ENCODE measurements at places on chromosomes 12 and 14.

GRCh38 chr12:24352363-24352762 is 402.9 kb upstream of the SOX5 start:
- DNase-seq: no peak

- DNase-seq: no peak
Observed at GRCh38 chr12:96198965-96199364, 4.8 kb downstream of the ELK3 start.

DNA sequence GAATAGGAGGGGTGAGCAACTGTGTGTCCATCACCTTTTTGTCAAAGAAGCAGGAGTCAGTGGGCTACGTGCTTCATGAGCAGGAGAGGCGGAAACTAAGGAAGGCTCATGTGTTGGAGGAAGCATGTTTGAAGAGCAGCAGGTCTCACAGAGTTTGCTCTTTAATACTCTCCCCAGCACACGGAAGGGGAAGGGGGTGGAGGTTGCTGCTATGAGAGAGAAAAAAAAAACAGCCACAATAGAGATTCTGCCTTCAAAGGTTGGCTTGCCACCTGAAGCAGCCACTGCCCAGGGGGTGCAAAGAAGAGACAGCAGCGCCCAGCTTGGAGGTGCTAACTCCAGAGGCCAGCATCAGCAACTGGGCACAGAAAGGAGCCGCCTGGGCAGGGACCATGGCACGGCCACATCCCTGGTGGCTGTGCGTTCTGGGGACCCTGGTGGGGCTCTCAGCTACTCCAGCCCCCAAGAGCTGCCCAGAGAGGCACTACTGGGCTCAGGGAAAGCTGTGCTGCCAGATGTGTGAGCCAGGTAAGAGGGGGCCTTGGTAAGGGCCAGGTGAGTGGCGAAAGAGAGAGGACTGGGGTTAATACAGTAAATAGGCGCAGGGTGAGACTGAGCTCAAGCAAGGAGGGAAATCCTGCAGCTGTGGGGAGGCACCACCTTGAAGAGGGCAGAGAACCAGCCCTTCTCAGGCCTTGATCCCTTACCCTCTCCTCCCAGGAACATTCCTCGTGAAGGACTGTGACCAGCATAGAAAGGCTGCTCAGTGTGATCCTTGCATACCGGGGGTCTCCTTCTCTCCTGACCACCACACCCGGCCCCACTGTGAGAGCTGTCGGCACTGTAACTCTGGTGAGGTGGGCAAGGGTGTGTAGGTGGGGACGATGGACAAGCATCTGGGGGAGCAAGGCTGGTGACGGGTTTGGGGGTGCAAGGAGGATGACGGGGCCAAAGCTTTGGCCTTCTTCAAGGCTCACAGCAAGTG is at the start of gene CD27:
Gene CD27, plus strand, starts transcription at position 252 of the 985 bp plus-strand sequence. Its CDS starts 141 bp downstream, at position 393.
- DNase-seq: no peak

- no peak for DNase-seq
Observed at GRCh38 chr12:65098364-65098763, 22.7 kb downstream of the WIF1 start.

DNA sequence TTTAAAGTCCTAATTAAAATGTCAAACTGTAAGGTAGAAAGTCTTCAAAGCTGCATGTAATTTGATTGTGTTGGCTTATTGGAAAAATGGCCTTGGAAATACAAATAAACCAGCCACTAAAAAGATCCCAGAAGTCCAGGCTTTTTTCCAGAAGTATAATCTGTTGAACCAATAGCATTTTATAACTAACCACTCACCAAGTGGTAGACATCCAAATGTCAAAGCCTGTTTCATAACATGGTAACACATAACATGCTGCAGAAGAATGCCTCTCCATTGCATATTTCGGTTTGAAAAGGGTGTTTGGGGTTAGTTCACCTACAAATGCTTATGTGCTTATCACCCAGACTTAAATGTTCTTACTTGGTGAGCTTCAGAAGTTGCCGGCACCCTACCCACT is 183.7 kb upstream of the DIO2 start:
- no peak for DNase-seq

DNA sequence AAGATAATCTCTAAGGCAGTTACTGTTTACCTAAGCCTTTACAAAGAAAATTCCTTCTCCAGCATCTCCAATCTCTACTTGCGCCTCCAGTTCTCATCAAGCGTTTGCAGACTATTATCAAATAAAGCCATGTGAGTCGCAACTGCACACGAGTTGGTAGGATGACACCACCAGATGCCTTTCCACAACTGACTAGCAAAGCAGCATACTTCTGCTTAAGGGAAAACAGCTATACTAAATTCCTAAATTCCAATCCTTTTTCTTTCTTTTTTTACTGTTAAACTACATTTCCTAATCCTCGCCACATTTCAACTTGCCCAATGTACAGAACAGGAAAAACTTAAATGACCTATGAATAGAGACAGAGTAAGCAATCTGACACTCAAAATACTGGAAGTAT is 166.7 kb downstream of the ITPR2 start:
- no peak for DNase-seq

GRCh38 chr12:53048033-53048779 is 1.7 kb upstream of the TNS2 start:
- no peak for DNase-seq

DNA sequence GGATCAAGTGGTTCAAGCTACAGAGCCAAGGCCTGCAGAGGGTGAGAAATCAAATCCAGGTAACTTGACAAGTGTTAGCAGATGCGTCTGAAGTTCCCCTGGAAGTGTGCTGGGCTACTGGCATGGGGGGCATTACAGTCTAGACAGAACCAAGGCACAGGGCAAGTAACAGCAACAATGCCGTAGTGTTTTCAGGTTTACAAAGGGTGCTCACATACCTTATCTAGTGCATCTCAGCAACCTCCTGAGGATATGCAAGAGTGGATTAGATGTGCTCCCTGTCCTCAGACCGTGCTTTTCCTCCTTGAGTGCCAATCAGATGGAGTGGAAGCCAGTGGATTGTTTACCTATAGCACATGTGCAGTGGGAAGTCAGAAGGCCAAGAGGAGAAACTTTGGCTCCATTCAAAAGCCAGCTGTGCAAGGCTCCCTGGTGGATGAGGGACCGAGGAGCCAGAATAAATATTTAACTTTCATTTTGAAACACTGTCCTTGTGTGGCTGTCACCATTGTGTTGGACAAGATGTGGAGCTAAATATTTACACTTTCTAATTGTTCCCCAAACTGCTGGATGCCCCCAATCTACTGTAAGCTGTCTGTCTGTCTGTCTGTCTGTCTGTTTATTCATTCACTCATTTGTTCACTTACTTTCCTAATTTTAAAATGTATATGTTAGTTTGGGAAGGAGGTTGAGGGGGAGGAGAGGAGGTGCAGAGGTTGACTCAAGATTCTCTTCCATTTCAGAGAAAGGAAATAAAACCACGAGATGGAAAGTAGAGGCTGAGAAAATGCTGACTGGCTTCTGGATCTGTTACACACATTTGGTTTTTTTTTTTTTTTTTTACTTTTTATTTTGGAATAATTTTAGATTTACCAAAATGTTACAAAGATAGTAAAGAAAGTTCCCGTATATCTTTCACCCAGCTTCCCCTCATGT is 184.0 kb upstream of the PARP11 start:
- DNase-seq: no peak

DNA sequence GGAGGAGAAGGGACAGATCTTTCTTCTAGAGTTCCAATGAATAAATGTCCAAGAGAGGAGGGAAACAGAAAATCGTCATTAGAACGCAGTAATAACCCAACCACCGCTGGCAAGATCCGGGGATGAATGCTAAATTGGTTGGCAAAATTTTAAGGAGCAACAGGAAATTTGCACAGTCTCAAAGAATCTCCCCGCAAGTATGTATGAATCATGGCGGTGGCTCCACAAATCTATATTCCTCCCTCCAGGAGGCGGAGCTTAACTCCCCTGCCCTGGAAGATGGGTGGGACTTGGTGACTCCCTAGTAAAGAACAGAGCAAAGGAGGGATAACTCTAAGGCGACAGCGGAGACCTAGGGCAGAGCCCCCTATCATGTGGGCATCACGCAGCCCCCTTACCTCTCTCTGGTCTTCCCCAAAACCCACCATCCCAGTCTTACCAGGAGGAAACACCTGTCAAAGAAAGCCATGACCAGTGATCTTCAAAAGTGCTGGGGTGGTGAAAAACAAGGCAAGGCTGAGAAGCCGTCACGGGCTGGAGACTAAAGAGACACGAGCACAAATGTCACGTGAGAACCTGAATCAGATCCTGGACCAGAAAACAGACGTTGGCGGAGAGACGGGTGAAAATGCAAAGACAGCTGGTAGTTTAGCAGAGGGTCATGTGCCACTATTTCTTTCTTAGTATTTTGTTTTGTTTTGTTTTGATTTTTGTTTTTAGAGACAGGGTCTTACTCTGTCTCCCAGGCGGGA is 125.8 kb downstream of the NCOR2 start:
- no peak for DNase-seq

GRCh38 chr12:128042825-128043224 is 224.1 kb upstream of the TMEM132C start:
- DNase-seq: no peak

DNA sequence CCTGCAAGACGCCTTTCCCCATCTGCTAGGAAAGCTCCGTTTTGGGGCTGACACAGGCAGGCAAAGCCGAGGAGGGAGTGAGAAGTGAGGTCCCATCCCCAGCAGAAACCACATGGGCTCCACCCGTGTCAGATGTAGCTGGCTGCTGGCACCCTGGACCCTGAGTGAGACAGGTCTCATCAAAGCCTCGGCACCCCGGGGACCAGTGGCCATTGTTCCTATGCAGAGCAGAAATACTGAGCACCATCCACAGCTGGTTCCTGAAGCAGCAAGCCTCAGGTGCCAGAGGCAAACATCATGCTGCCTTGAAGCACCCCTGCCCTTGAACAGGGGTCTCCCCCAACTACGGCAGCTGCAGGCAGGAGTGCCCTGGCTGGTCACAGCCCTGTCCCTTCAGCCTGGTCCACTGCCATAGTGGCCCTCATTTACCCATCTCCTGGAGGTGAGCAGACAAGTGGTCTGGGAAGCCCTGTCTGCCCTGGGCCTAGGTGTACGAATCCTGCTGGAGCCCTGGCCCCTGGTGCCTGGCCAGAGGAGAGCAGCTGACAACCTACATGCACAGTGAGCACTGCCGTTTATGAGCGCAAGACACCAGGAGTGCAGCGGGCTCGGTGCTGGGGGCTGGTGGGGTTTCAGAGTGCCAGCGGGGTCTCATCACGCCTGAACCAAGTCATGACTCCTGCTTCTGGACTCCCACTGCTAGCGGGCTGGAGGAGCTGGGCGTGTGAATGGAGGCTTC is 289.8 kb upstream of the RTL1 start:
- no peak for DNase-seq

GRCh38 chr12:4270831-4271716 is 2.5 kb upstream of the CCND2 start:
- DNase-seq: no peak

DNA sequence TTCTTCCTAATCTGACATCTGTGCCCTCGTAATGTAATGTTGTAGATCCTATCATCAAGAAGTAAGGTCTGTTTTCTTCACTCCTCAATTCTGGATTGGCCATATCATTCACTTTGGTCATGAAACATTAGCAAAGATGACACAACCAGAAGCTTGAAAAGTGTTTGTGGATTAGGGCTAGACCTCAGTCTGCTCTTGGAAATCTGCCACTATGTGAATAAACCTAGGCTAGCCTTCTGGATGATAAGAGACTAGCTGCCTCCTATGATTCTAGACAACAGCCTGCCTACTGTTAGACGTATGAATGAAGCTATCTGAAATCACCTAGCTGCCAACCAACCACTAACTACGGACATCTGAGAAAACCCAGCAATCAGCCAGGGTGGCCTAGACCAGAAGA is 38.7 kb upstream of the LYZ start:
- DNase-seq: no peak

DNA sequence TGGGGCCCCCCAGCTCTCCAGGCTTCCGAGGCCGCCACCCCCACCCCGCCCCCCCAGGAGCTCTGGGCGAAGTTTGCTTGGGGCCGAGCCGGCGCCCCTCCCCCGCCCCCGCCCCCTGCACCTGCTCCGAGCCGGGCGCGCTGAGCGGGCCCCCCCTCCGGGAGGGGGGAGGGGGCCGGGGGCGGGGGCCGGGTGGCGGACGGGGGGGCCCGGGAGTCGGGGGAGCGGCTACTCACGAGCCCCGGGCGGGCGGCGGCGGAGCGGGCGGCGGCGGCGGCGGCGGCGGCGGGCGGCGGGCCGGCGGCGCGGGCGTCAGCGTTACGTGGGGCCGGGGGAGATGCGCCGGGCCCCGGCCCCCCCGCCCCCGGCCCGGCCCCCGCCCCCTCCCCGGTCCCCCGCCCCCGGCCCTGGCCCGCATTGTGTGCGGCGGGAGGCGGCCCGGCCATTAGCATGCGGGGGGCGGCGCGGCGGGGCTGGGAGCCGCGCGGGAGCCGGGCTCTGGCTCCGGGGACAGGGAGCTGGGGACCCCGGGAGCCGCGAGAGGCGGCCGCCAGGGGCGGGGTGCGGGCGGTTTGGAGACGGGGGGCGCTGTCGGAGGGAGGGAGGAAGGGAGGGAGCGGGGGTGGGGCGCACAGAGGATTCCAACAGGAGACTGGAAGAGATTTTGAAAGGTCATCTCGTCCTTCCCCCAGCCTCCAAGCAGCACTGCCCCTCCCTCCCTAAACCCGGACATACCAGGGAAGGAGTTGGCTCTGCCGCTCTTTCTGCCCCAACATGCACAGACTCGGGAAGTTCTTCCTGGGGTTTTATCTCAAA is at the start of gene ZNF219:
Gene ZNF219, minus strand, starts transcription at position 580 of the 816 bp plus-strand sequence. CDS start 5,064 bp downstream, outside the sequence.
- no peak for DNase-seq

DNA sequence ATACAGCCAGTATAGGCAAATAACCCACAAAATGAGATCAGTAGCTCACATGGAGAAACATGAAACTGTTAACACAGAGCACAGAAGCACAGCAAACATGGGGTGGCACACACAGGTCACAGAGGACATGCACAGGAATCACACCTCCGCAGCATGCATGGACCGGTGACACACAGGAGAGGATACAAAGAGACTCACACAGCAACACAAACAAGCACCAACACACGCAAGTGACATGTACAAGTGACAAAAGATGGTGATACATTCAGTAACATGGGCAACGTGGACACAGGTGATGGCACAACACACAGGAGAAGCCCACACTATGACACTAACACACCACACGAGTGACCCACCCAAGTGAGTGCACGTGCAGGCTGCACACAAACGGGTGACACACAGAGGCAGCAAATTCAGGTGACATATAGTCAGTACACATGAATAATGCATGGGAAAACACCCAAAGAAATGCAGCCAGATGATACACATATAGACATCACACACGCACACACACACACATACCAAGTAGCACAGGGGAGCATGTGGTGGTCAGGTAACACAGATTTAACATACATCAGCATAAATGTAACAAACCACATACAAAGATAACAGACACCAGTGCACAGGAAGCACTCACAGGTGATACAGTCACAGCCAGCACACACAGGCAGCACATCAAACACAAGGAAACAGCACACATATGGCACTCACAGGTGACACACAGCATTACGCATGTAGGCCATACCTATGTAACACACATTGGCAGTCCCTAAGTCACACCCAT is 216.0 kb upstream of the SFSWAP start:
- DNase-seq: no peak

All from stimulated activated CD8-positive, alpha-beta memory T cell treated with anti-CD3 and anti-CD28 coated beads, Interleukin-2, amount 100 ng/mL, for 1 hour (primary cell).